ENCODE measurements at places on chromosomes 3 and 15.

GRCh38 chr3:136882571-136882970, 20.6 kb downstream of the NCK1 start:
- DNase-seq, result peak; percentile 34

GRCh38 chr15:38129531-38130204, 123.0 kb upstream of the SPRED1 start:
- DNase-seq, result no peak

- no peak for DNase-seq
These were observed 26.3 kb downstream of the MRAS start for GRCh38 chr3:138374573-138375134.

GRCh38 chr15:83769411-83769999, 115.6 kb downstream of the ADAMTSL3 start:
- no peak for DNase-seq

- no peak for DNase-seq
These were observed 132.5 kb downstream of the EPHB1 start for GRCh38 chr3:134927599-134927998.

- DNase-seq, result no peak
These were observed 1.1 kb upstream of the MAGEF1 start for GRCh38 chr3:184713040-184713355.

GRCh38 chr15:76059320-76060117, at the start of gene TMEM266:
Gene TMEM266 (plus strand): TSS chr15:76059985. CDS start chr15:76134264, 74,279 bp downstream.
- DNase-seq, result no peak

DNA sequence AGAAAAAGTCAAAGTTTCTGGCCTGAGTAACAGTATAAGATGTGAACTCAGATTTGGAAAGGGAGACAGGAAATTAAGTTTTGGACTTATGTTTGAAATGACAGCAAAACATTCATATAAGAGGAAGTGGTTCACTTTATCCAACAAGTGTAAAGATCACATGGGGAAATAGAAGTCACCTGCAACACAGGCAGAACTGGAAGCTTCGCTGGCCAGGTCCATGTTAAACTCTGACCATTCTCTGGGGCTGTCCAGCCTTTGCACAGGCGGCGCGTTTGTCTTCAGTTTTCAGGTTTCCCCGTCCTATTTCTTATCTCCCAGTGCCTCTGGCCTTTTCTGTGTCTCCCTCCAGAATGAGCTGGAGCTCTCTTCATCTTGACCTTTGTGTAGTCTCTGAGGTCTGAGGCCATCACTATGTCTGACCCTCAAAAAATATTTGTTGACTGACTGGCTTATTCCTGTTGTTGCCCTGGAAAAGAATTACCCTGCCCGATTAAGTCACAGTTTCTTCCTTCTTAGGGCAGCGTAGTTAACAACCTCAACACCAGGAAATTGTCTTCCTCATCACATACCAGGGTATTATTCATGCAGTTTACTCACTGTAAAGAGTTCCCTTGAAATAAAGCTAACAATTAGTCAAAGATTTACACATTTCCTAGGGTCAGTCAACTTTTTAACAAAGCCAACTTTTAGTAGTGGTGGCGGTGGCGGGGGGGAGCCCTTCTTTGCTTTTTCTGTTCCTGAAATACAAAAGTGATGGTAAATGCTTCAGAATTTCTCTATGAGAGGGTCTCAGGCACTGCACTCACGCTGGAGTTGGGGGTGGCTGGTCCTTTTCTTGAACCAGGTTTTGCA, 959 bp upstream of the RASA2 start:
- no peak for DNase-seq

DNA sequence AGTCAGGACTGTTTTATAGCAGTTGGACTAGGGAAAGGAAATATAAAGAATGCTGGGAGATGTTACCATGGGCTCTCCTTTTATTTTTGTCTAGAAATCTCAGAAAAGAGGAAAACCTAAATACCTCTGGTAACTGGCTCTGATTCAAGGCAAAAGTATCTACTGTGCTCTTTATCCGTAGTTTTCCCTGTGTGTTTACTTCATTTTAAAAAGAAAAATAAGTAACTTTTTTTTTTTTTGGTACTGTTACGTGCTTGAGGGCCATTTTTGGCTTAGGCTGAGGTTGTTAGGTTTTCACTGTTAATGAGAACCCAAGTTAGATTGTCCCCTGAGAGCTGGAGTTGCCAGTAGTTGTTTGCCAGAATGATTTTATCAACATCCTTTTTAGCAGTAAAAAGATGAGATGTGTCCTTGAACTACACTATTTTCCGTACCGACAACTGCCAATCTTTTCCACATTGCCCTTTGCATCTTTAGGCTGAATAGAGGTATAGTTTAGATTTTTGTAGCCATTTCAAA, 35.8 kb downstream of the IQGAP1 start:
- no peak for DNase-seq

- DNase-seq, result no peak
These were observed 70.8 kb downstream of the RAP2B start for GRCh38 chr3:153232851-153233271.

DNA sequence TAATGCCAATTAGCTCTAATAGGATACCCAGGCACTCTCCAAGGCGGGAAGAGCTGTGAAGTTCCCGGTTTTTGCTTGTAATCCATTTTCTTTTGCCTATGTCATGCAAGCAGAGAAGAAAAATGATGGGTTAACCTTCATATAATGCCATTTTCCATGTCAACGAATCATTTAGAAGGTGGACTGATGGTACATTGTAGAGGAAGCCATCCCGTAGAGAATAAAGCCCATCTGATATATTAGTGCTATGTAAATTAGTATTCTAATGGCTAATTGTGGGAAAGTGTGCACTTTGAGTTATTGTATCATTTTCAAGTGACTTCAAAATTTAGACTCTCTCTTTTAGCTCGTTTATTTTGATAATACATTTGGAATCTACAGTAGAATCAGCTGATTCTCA, 509.1 kb downstream of the ROBO2 start:
- no peak for DNase-seq

DNA sequence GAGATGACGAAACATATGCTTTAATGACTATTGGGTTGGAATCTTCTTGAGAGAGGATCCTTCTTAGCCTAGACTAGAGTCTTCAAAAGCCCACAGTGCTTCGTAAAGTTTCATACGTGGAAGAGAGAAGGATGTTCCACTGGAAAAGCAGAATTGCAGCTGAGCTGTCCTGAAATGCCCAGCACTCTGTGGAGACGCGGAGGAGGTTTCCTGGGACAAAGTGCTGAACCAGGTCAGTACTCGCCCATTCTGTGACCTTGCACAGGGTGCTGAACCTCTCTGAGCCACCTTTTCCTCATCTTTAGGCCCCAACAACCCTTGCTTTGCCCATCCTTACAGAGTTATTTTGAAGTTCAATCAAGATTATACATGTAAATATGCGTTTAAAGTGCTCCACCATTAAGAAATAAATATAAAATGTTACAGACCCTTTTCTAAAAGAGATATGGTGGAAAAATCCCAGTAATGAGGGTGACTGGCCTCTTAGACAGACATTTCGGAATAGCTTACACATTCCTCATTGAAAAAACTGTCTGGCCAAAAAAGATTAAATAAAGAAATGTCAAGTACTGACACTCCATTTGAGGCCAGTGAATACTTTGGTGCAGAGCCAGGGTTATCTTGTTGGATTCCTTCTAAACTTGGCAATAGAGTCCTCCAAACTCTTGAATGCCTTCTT, 4.2 kb upstream of the MAGEF1 start:
- no peak for DNase-seq

DNA sequence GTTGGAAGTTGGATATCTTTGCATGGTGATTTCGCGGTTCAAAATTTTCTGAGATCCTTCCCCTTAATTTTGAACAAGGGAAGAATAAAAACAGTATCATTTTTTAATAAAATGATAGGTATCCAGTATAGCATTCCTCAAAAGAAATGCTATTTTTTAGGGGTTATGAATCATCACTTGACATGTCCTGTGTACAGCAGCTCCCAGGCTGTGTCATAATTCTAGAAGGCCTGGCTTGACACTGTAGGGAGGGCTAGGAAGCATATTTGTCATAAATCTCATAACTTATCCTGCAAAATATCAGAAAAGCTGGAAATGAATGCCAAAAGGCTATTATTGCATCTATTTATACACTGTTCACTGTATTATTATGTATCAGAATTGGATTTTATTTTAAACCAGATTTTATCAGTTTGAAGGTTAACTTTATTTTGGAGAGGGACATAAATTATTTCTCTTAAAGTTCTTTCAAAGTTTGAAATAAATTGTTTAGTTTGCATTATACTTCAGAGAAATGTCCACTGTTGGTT, 539.1 kb upstream of the ROBO2 start:
- DNase-seq, result no peak

DNA sequence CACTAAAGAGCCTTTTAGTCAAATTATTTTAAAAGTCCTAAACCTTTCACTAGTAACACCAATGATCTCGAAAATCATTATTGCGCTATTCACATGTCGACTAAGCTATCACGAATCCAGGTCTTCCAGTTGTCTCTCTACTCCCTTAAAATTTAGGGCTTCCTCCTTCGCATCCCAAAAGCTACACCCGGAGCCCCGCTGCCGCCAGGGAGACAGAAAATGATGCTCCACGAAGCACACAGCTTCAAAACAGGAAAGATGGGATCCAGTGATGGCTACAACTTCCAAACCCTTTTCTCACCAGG, 253 bp downstream of the IFT80 start:
- no peak for DNase-seq

- DNase-seq, result no peak
These were observed 34.9 kb upstream of the SNRPA1 start for GRCh38 chr15:101329867-101330380.

- DNase-seq, result no peak
These were observed 66.4 kb downstream of the TCF12 start for GRCh38 chr15:56984681-56985481.

GRCh38 chr3:53675022-53675697, 171.1 kb downstream of the CHDH start:
- no peak for DNase-seq

- peak; percentile 19 for DNase-seq
These were observed 481 bp downstream of the AP4E1 start for GRCh38 chr15:50909010-50909317.

- DNase-seq, result no peak
These were observed 61.2 kb downstream of the ADAMTSL3 start for GRCh38 chr15:83714939-83715628.

- DNase-seq, result no peak
These were observed 333.5 kb upstream of the RGMA start for GRCh38 chr15:93422476-93422875.

DNA sequence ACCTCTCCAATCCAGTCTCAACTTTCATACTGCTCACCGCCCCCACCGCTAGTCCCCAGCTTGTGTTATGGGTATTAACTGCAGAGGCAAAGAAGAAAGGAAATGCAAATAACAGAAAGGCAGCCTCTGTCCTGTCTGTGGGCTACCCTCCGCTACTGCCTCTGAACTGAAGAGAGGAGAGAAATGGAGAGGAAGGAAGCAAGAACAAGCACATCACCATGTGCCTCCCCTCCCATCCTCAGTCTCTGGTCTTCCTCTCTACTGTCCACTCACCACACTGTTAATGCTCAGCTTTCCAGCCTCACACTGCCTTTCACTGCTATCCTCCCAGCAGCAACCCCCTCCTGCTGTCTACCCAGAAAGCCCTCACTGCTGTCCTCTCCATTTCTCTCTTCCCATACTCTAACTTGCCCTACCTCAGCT, 139.0 kb upstream of the SLC2A2 start:
- DNase-seq, result no peak

GRCh38 chr3:151766454-151766853, 32.7 kb downstream of the AADACL2 start:
- DNase-seq, result no peak

GRCh38 chr3:71495708-71496472, 87.6 kb downstream of the FOXP1 start:
- DNase-seq, result peak; percentile 37

- no peak for DNase-seq
These were observed 216.6 kb upstream of the UMPS start for GRCh38 chr3:124513610-124513997.

DNA sequence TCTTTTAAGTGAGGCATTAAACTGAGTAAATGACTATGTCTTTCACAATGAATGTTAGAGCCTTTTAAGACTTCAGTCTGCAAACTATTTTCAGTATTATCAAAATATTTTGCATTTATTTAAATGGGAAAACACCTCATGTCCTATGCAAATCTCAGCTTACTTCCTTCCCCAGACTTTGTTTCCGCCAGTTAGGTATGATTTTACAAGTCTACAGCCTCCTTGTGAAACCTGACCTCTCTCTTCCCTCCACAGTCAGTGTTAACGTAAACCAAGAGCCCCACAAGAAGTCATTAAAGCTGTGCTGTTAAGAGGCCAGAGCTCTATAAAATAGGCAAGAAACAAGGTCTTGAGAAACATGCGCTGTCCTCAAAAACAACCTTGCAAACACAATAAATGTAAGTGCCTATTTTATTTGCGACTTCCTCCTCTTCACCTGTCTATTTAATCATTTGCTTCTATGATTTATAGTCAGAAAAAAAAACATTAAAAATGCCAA, 48.3 kb downstream of the PRTG start:
- no peak for DNase-seq

DNA sequence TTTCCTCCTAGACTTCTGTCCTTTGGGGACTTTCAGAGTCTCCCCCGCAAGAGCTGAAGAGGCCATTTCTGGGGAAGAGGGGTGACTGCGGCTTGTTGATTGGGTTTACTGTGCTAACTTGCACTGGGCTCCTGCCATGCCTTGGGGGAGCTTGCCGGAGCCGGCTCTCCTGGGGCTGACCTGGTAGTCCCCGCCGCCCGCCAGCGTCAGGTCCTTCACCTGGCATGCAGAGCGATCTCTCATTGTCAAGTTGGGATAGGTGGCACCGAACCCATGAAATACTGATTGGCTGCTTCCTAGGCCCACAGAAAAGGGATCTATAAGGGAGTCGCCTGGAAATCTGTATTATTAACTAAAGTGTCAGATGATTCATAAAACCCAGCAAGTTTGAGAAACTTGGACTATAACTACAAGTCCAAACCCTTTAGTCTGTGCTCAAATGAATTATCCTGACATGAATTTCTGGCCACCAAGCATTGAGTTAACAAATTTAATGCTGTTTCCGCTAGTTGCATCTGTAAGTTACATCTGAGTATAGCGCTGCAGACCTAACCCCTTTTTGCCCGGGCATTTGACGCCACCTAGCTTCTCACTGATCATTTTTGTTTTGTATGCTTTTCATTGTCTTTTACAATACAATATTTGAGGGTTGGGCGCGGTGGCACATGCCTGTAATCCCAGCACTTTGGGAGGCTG, 607 bp upstream of the IMP3 start:
- peak; percentile 65 for DNase-seq

- no peak for DNase-seq
These were observed 41.0 kb downstream of the SLCO2A1 start for GRCh38 chr3:133988631-133989161.

GRCh38 chr15:71708741-71709140, 101.6 kb upstream of the NR2E3 start:
- no peak for DNase-seq
